Right hindlimb (tissue), 1 donor: ENCODE measurements at places on chromosomes 11 and 22.

GRCh38 chr11:11535611-11536010 is 86.2 kb downstream of the GALNT18 start:
- no peak for DNase-seq

DNA sequence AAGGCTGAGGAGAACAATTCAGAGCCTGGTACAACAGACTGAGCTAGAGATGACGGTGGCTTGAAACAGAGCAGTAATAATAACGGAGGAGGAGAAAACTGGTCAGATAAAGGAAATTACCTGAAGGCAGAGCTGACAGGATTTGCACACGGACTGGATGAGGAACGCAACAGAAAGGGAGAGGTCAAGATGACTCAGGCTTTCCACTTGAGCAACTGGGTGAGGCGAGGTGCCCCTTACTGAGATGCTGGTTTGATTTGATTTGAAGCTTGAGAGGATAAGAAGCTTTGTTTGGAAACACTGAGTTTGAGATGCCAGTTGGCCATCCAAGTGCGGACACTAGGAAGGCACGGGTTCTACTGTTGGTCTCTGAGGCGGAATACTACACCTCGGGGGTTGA is 35.4 kb upstream of the NRIP3 start:
- DNase-seq = no peak

GRCh38 chr11:61526956-61527731 is 18.6 kb downstream of the LRRC10B start:
- no peak for DNase-seq

DNA sequence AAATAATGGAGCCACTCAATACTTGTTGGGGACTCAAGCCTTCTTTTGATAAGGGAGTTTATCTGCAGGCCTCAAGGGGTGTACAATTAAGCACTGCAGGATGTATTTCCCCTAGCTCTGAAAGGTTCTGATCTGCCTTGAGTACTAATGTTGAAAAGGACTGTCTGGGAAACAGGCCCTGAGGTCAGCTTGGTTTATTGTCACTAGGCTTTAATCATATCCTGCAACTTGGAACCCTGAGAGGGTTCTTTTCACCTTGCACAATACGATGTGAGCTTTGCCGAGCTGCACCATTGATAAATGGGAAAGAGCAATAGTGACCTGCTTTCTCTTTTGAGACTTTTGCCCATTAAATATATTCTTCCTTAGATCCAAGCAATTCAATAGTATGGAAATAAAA is 31.6 kb upstream of the HORMAD2 start:
- DNase-seq = no peak

DNA sequence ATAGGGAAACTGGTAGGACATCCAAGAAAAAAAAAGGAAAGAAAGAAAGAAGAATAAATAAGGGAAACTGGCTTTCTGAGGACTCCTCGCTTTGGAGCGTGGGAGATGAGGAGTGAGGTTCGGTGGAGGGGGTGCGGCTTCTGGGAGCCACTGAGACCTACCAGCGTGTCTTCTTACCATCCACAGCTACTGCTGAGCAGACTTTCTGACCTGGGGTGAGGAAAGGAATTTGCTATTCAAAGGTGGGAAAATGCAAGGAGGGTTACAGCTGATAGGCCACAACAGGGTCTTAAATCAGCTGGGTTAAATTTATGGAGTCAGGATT is 488 bp upstream of the SELENOM start:
- DNase-seq = no peak

DNA sequence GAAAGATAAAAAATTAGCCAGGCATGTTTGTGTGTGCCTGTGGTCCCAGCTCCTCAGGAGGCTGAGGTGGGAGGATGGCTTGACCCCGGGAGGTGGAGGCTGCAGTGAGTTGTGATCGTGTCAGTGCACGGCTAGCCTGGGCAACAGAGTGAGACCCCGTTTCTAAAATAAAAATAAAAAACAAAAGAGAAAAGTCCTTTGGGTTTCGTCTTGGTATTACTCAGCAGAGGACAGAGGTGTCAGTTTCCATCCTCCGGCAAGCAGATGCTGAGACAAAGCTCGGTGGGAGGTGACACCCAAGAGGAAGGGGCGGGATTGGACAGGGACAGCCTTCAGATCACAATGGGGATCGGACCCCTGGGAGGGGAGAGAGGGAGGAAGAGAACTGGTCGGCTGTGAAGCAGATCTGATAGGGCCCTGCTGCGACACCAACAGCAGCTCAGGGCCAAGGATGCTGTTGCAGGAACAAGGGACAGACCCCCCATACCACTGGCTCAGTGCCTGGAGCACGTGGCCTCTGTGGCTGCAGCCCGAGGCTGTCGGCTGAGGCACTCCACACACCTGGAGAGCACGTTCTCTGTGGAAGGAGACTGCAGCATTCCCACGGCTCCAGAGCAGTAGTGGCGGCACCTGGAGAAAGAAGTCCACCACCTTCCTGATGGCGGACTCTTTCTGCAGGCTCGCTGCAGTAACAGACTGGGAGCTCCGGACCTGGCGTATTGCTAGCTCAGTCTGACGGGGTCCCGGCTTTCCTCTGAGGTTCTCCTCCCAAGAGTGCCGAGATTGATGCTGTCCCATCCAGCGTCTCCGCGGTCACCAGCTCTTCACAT is 5.2 kb upstream of the BID start:
- DNase-seq = peak; percentile 15

DNA sequence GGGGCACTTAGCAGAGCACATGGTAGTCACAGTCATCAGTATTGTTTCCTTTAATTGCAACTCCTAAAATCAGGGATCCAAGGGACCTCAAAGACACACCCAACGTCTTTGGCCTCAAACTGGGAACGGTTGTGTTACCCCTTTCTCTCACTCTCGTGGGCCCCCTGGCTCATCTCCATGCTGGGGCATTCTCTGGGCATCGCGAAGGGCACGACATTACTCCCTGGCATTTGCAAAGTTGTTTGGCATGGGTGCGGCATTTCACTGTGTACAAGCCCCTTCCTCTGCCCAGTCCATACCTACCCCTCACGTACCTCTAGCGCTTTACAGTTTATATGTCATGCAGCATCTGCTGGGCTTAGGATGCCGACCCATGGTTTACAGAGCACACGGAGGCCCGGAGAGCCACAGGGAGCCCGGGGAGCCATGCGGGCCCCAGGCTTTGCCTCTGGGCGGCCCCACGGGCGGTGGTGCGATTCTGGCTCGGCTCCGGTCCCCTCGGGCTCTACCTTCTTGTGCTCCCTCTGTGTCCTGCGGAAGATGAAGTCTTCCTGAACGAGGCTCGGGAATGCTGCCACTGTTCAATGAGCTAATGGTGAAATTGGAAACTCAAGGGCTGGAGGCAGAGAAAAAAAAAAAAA is 21.9 kb upstream of the CACNG2 start:
- DNase-seq = no peak

GRCh38 chr11:58707767-58708166 is 24.0 kb downstream of the GLYAT start:
- DNase-seq = no peak

DNA sequence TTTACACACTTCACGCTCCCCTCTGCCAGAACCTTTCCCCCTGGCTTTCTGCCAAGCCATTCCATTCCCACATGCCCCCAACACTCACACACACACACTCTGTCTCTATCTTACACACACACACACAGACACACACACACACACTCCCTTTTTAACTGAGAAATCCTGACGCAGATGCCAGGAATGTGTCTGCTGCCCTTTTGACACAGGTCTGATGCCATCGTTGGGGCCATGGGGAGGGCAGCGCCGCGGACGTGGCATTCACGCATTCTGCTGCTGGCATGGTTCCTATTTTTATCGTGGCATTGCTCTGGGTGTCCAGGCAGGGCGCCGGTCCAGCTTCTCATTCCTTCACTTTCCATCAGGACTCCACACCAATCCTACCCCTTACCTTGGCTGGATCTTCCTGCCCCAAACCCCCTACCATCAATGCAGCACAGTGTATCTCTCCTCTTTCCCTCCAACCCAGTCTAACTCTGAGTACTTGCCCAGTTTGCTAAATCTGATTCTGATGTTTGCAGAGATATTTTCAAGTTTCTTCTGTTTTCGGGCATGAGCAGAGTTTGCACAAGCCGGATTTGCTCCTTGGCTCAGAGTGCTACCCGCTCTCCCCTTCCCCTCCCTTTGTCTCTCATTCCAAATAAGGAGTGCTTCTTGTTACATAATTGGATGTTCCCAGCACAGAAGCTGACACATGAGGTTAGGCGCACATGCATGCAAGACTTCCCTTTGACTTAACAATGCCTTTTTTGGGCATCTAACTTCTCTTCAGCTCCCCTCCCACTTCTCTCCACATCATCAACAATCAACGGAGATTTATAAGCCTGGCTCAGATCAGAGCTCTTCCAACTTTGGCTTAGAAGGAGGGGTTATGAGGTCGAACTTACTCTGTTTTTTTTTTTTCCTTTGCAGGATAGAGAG is 18.8 kb downstream of the SNX19 start:
- DNase-seq = peak; percentile 57

DNA sequence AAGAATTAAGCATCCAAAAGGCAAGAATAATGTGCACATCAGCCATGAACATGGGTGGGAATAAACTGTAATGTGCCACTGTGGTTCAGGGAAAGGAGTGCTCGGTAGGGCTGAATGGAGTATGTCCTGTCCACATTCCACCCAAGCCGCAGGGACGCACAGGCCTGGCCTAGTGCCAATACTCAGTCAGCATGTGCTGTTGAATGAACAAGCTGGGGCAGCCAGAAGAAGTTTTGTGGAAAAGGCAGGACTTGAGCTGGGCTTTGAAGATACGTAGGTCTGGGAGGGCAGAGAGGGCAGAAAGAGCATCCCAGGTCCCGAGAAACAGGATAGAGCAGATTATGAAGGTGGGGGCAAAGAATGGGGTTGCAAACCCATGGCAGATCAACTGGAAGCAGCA is 60.0 kb upstream of the PLET1 start:
- peak; percentile 70 for DNase-seq

- DNase-seq = no peak
These were observed 93.0 kb upstream of the TOP3B start for GRCh38 chr22:22075382-22076163.

- no peak for DNase-seq
These were observed 33.8 kb downstream of the TNRC6B start for GRCh38 chr22:40211476-40212054.

GRCh38 chr11:69076129-69076791 is 27.5 kb downstream of the TPCN2 start:
- DNase-seq = no peak

DNA sequence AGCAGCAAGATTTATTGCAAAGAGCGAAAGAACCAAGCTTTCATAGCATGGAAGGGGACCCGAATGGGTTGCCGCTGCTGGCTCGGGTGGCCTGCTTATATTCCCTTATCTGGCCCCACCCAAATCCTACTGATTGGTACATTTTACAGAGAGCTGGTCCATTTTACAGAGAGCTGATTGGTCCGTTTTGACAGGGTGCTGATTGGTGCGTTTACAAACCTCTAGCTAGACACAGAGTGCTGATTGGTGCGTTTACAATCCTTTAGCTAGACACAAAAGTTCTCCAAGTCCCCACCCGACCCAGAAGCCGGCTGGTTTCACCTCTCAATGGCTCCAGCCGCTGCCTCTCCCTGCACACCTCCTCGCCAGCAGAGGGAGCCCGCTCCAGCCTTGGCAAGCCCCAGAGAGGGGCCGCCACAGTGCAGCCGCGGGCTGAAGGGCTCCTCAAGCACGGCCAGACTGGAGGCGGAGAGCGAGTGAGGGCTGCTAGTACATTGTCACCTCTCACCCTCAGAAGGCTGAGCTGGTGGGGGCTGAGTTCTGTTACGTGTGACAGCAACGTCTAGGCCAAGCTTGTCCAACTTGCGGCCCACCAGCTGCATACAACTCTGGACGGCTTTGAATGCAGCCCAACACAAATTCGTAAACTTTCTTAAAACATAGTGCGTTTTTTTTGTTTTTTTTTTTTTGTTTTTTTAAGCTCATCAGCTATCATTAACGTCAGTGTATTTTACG is 8.7 kb downstream of the PTH start:
- DNase-seq = no peak

DNA sequence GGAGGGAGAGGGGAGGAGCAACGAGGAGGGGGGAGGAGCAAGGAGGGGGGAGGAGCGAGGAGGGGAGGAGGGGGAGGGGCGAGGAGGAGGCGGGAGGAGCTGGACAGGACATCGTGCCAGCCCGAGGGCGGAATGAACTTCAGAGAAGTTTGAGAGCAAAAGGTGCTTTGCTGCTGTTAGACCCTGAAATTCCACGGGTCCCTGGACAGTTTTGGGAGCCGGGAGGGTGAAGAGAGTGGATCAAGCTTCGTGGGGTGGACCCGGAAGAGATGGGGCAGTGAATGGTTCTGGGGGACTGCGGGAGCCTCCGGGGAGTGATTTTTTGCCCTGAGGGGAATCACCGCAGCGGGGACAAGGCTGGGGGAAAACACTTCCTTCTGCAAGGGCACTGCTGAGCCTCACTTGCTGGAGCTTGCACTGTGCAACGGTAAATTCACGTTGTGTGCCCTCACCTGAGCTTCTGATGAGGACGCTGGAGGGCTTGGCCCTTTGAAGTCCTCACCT is 10.7 kb upstream of the NLRP6 start:
- DNase-seq = no peak

DNA sequence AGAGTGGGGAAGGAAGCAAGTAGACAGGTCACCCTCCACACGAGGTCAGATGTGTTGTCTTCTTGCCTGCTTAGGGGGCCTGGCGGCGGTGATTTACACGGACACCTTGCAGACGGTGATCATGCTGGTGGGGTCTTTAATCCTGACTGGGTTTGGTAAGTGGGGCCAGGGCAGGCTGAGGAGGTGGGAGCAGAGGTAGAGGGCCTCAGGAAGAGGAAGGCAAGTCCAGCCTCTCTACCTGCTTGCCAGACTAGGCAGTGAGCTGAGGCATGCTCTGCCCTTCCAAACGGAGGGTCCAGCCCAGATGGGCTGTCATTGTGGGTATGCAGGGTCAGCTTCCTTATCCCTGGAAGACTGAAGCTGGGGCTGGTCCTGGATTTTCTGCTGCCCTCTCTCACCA is 39.9 kb downstream of the SLC5A1 start:
- DNase-seq = no peak

GRCh38 chr22:38770257-38770949 is 14.6 kb upstream of the SUN2 start:
- DNase-seq = no peak

DNA sequence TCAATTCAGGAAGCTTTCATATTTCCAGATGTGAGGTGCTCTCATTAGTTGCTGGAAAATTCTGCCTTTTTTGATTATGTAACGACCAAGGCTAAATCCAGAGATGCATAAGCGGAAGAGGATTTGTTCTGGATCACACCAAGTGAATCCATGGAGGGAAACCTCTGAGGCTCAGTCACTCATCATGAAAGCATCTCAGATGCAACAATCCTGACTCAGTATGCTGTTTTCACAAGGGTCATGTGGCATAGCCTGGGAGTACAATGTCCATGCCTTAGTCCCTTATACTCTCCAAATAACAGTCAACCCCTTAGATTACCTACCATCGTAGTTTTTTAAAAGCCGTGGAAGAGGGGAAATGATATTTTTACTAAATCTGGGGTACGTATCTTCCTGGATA is 445.6 kb downstream of the NTM start:
- no peak for DNase-seq

DNA sequence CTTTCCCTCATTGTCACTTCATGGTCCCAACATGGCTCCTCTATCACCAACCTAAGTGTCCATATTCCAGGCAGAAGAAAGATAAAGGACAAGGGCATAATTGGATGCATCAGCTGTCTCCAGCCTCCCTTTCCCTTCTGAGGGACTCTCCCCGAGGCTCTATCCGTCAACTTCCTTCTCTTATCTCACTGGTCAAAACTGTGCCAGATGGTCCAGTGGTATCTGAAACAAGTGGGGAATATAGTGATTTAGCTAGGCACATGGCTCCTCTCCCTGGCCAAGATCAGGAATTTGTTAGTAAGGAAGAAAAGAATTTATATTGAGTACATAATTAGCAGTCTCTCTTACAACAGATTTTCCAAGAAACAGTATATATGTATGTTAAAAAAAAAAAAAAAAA is 12.6 kb upstream of the SPON1 start:
- no peak for DNase-seq
